Esophagus (tissue), 2 donors: ENCODE measurements at places on chromosomes 11 and 22. TPM values are rescaled to one million over a fixed set of nuclear protein-coding genes. Genes with fewer than 3 reads are reported as not detected.

OPCML gene
- polyA plus RNA-seq = 0.05 TPM

CABP4 gene
- 0.14 TPM for polyA plus RNA-seq

WBP2NL gene
- polyA plus RNA-seq = 0.59 TPM

UBQLN3 gene
- polyA plus RNA-seq = not detected

MN1 gene
- 0.94 TPM for polyA plus RNA-seq

CDKN1C gene
- polyA plus RNA-seq = 27.5 TPM

AMOTL1 gene
- 15.4 TPM for polyA plus RNA-seq

DMC1 gene
- 1.3 TPM for polyA plus RNA-seq
